ENCODE measurements at places on chromosomes 6 and 20.

GRCh38 chr20:49267327-49267726 is 10.5 kb downstream of the ZNFX1 start:
- DNase-seq, result no peak

GRCh38 chr6:148398678-148399077 is 56.0 kb downstream of the SASH1 start:
- DNase-seq, result no peak

DNA sequence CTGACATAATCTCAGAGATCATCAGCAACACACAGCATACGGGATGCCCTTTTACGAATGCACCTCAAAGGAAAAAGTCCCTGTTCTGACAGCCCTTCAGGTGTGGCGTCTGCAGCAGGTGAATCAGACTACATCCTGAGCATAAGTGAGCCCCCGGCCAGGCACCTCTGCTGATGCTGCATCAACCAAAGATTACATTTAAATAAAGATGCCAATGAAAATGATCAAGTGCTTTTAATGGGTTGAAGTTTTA is 58.7 kb downstream of the INSM1 start:
- no peak for DNase-seq

GRCh38 chr6:157091856-157092460 is 231.4 kb downstream of the TMEM242 start:
- DNase-seq, result no peak

DNA sequence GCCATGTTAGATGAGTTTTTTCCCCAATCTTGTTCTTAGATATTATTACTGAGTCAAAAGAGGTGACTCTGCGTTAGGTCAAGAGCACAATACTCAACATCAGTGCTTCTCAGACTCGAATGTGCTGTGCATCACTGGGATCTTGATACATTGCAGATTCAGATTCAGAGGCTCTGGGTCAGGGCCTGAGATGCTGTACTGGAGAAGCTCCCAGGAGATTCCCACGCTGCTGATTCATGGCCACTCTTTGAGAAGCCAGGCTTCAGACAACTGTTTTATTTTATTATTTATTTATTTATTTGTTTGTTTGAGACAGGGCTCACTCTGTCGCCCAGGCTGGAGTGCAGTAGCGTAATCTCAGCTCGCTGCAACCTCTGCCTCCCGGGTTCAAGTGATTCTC is 41.4 kb upstream of the ARID1B start:
- no peak for DNase-seq

- DNase-seq, result no peak
Observed at GRCh38 chr20:11120431-11120830, 446.6 kb upstream of the JAG1 start.

GRCh38 chr6:156060013-156060412 is 604.4 kb upstream of the NOX3 start:
- no peak for DNase-seq

DNA sequence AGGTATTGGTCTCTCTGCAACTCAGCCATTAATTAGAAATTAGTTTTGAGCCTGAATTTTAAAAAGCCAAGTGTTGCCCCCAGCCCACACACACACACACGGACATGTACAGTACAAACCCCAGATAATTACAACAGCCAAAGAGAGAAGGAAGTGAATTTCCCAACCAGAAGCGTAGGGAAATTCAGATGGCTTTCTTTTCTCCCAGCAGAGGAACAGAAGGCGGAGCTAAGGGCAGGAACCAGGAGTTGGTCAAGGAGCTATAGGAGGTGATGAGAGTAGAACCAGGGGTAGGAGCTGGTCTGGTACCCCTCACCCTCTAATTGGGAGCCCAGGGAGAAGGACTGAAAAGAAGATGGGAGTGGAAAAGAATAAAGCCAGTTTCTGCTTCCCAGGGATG is 3.9 kb upstream of the ZBTB9 start:
- no peak for DNase-seq

DNA sequence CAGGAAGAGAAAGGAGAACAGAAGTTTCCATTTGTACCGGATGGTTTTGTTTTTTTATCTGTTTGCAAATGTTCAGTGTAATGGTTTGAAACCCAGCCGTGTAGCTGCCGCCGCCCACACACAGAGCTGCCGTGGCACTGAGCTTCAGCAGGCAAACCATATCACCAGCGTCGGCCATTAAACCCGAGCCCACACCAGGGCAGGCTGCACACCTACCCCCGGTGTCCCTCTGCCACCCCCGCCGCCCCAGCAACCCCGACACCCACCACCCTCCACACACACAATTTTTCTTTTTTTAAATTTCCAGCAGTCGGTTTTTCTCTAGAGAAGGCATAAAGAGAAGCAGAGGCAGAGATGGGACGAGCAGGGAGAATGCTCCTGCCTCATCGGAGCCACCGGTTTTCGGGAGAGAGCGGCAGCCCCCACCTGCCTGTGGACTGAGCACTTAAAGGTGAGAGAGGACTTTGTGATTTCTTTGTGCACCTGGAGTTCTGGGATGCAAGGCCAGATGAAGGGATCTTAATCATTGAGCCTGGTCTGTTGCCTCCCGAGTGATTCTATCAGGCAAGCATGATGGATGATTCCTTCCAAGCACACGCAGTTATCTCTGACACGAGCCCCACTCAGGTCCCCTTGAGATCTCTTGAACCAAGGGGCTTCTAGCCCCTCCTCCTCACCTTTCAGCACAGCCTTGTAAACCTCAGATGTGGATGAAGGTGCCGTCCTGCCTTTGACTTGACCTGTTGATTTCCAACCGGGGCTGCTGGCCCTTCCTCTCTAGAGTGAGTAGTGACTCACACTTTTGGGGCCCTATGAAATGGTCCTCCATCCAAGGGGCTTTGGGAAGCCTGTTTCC is 17.5 kb upstream of the ZNF831 start:
- DNase-seq, result no peak

- DNase-seq, result no peak
Observed at GRCh38 chr6:14647357-14647756, 529.8 kb downstream of the CD83 start.

DNA sequence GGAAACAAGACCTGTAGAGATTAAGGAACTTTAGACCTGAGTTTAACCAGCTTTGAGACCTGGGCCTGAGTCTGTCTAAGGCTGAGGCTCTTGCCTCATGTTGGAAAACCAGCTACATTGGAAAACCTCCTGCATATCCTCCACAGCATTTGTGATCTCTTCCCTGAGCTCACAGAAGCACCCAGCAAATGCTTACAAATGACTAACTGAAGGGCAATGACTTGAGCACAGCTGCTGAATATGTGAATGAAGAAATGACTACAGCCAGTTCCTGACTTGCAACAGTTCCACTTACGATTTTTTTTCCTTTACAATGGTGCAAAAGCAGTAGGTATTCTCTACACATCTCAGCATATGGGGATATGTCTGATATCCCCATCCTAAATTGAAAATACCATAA is 112.4 kb upstream of the RREB1 start:
- DNase-seq, result no peak

- DNase-seq, result no peak
Observed at GRCh38 chr20:8434326-8434876, 302.3 kb downstream of the PLCB1 start.

GRCh38 chr20:58880994-58881752 is 28.7 kb downstream of the GNAS start:
- DNase-seq, result no peak

DNA sequence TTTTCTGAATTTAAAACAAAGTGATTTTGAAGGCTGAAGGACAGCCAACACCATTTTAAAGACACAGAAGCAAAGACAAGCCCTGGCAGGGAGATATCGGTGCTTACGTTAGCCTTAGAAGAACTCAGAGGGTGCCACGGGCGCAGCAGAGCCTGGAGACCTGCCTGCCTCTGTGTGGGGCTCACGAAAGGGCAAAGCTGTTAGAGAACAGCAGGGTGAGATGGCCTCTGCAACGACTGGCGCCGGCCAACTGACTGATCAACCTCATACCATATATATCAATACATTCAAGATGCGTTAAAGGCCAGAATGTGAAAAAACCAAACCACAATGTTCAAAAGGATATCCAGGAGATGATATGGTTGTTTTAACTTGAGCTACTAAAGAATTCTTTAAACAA is 151.0 kb upstream of the RPS6KA2 start:
- DNase-seq, result no peak

- DNase-seq, result no peak
Observed at GRCh38 chr20:24439737-24440387, 29.6 kb upstream of the SYNDIG1 start.

DNA sequence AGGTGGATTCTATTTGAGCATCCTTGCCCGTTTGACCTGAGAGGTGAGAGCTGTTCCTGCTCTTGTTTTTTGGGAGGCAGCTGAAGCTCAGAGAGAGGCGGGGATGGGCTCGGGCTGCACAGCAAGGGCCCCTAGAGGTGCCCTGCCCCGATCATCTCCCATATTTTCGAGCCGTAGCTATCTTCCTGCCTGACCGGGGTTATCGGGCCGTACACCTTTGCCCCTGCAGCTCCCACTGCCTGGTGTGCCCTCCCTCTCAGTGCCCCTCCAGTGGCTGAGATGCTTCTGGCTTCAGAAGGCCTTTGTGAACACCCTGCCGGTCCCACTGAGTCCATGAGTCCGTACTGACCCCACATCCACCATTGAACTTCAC is 6.7 kb downstream of the SRC start:
- no peak for DNase-seq

DNA sequence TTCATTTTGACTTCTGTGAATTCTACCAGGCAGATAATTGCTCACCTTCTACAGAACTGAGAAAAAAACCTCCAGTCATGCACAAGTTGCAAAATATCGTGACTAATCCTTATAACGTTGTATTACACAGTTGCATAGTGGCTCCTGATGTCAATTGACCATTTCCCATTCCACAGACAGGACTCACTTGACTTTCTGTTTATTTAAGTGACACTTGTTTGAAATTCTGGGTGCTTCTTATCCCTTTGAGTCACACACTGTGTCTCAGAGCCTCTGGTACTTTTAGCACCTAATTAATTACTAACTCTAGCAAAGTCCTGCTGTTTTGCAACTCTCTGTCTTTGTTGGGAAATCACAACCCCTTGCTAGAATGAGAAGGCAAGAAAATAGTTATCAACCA is 16.2 kb upstream of the RSPO3 start:
- DNase-seq, result no peak

DNA sequence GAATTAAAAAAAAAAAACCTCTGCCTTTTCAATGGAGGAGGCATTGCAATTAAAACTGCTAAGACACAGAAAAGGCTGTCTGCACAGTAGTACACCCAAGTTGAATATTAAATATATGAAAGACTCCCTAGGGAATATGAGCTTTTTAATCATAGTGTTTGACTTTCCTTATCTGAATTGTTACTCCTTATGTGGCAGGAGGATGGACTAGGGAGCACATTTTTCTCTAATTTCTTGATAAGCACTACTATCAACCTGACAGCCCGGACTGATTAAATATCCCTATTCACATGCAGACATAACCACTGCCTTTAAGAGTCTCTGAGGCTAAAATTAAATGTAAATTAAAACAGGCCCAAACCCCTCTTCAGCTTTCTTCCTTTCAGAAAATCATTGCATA is 428.6 kb upstream of the GJE1 start:
- DNase-seq, result no peak

DNA sequence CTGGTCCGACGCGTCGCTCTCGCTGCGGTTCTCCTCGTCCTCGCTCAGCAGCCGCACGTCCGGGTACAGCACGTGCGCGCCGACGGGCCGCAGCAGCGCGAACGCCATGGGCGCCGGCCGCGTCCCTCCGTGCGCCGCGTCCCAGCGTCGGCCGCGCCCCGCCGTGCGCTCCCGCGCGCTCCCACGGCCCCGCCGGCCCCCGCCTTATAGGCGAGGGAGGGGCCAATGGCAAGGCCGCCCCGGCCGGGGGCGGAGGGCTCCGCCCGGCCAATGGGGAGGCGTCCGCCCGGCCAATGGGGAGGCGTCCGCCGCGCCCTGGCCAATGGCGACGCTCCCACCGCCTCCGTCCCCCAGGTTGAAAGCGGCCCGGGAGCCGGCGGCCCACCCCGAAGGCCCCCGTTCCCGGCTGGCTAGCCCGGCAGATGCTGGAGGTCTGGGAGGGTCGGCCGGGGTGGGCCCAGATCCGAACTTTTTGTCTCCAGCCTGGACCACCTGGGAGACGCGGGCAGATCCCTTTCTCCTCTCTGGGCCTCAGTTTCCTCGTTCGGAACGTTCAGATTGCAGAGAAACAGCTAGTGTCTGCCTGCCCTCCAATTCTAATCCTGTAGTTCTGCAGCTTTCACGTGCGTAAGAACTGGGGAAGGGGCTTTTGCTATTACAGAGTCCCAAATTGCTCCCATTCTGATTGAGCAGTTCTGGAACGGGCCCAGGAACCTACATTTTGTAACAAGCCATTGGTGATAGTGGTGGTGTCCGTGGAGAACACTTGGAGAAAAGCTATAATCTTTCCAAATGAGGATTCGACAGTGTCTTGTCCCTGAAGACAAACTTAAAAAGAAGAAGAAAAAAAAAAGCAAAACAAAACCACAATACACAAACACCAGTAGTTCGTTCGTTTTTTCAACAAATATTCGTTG is at the start of gene TCF15:
TSS of gene TCF15 (minus strand) at position 180 of the 917 bp plus-strand sequence. CDS start at position 108, 72 bp downstream.
- DNase-seq, result peak; percentile 62

DNA sequence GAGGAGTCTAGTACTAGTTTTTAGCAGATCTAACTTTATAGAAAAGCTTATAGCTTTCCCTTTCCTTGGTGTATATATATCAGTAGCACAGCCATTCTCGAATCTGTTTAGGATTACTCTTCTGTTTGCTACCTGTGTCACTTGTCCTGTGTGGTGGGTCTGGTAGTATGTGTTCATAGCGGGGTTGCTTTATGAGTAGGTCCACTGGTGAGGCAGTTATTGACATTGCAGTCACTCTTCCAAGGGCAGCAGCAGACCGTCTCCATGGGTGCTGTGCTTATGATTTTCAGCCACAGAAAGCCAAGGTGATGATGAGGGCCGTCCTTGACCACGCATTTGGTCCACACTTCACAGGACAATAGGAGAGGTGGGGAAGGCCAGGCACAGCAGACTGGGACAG is 171.5 kb downstream of the CDKAL1 start:
- no peak for DNase-seq

GRCh38 chr6:3801960-3802359 is 47.2 kb upstream of the FAM50B start:
- no peak for DNase-seq

- DNase-seq, result peak; percentile 59
Observed at GRCh38 chr20:13788167-13788834, 3.5 kb downstream of the NDUFAF5 start.

- no peak for DNase-seq
Observed at GRCh38 chr6:140077827-140078560, 703.5 kb upstream of the CITED2 start.

GRCh38 chr20:6765469-6766058 is 1.9 kb upstream of the BMP2 start:
- no peak for DNase-seq

DNA sequence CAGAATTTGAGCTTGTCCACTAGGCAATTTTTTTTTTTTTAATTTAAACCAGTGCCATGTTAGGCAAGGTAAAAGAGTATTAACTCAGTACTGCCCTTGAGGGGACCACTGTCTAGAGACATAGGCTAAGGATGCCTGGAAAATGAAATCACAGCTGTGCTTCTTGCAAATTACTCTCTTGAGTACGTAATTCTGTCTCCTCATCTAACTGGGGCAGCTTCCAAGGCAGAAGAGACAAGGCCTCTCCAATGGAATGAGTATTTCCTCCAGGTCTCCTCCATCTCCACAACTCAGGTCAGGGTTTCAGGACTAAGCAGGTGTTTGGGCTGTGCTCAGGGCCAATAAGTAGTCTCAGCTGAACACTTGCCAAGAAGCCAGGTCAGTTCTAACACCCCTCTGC is 33.8 kb upstream of the MRPS10 start:
- no peak for DNase-seq

GRCh38 chr6:42326248-42326647 is 108.6 kb upstream of the MRPS10 start:
- no peak for DNase-seq

- DNase-seq, result no peak
Observed at GRCh38 chr6:125550892-125551291, 198.5 kb upstream of the HEY2 start.
